ENCODE measurements at places on chromosomes 3 and 15. TPM values are rescaled to one million over a fixed set of nuclear protein-coding genes. Genes with fewer than 3 reads are reported as not detected.

GRCh38 chr3:129360171-129360611 lies 68.2 kb downstream of the EFCAB12 start:
- H3K36me3 ChIP-seq: no peaks in the 10 kb centered on the region
- H3K4me3 ChIP-seq: no peak overlapping the region
- H3K4me1 ChIP-seq: no peaks in the 10 kb centered on the region
- no peak for DNase-seq
- no peaks in the 10 kb centered on the region for H3K27me3 ChIP-seq

Gene DAZL
- not detected for total RNA-seq

DNA sequence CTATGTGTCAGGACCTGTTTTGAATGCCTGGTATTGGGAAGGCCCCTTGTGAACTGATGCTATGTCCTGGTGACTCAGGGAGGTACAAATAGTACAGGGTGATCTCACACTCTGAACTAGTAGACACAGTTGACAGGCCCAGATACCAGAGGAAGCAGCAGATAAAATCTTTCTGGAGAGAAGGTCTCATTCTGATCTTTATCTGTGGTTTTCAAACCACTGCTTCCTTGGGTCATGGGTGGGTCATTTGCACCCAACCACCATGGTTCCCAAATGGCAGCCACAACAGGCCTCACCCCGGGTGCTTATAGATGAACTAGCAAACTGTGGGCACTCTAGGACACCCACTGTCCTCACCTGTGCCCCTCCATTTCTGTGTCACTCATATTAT lies 43.4 kb downstream of the PXYLP1 start:
- no peak overlapping the region for H3K4me3 ChIP-seq
- H3K27me3 ChIP-seq: no peaks in the 10 kb centered on the region
- DNase-seq: no peak
- peaks cover 9% of the 10 kb centered on the region for H3K36me3 ChIP-seq
- H3K4me1 ChIP-seq: peaks cover 37% of the 10 kb centered on the region

GRCh38 chr3:192916371-192917027 lies 1.2 kb downstream of the MB21D2 start:
- peak overlapping the region; percentile 83 for H3K27ac ChIP-seq
- DNase-seq: no peak
- H3K4me3 ChIP-seq: peak overlapping the region; percentile 83
- H3K27me3 ChIP-seq: peaks cover 67% of the 10 kb centered on the region
- H3K4me1 ChIP-seq: peaks cover 45% of the 10 kb centered on the region

Gene FILIP1L
- 0.25 TPM for total RNA-seq

- H3K4me3 ChIP-seq: peak overlapping the region; percentile 91
- H3K36me3 ChIP-seq: peaks cover 29% of the 10 kb centered on the region
- peaks cover 31% of the 10 kb centered on the region for H3K4me1 ChIP-seq
- DNase-seq: peak; percentile 34
- no peaks in the 10 kb centered on the region for H3K27me3 ChIP-seq
- peak overlapping the region; percentile 99 for H3K27ac ChIP-seq
Measured at GRCh38 chr3:195908694-195909581, 587 bp upstream of the TNK2 start.

Gene HCN4
- total RNA-seq: not detected

DNA sequence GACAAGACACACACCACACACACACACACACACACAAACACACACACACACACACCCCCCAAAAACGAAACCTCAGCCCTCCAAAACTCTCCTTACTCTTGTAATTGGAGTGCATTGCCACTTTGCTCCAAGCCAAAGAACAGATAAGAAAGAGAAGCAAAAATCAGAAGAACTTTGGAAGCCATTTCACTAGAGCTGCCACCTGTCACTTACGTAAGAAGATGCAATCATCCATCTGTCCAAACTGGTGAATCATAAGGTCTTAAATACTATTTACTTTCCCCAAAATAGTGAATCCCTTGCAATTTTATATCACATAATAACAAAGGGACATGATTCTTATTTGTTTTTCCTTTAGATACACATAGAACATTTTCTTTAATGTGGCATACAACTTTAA lies 285.4 kb downstream of the ZBTB20 start:
- H3K27ac ChIP-seq: no peak overlapping the region
- H3K4me1 ChIP-seq: peaks cover 23% of the 10 kb centered on the region
- H3K4me3 ChIP-seq: no peak overlapping the region
- H3K36me3 ChIP-seq: no peaks in the 10 kb centered on the region

GRCh38 chr3:172707967-172708366 lies 2.9 kb downstream of the NCEH1 start:
- no peaks in the 10 kb centered on the region for H3K36me3 ChIP-seq
- no peak overlapping the region for H3K4me3 ChIP-seq
- DNase-seq: no peak
- no peak overlapping the region for H3K27ac ChIP-seq
- H3K4me1 ChIP-seq: peaks cover 29% of the 10 kb centered on the region

DNA sequence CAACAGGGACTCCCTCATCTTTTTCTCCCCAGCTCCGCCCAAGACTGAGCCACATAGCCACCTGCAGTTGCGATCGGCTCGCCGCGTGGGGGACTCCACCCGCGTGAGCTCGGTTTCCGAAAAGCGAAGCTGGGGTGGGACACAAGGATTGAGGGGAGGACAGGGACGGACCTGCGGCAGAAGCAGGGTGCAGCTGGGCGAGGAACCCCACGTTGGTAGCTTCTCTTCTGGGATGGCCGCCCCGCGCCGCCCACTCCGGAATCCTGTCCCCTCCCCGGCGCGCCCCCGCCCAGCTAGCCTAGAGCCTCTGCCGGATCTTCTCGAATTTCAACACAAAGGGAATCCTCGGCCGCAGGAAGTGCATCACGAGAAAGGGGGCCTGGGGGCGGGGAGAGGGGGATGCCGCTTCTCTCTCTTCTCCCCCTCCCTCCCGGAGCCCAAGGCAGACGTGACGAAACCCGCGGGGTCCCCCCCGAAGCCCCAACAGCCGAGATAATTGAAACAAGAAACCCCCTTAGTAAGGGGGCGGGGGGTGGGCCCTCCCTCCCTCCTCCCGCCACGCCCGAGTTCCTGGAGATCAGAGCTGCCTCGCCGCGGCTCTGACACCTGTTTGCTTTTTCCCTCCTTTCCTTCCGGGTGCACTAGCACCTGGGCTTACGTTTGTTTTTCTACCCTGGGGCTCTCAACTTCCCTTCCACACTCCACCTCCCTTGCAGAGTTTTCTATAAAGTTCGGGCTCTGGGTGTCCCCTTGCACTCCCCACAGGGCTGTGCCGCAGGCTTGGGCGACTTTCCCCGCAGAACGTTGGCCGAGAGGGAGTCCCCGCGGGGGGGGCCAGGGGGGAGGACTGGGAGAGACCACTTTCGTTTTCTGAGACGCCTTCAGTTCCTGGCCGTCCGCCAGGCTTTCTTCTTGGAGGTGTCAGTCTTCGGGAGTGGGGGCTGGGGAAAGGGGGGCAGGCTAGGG lies 1.3 kb upstream of the KCNH8 start:
- peaks cover 43% of the 10 kb centered on the region for H3K27me3 ChIP-seq
- peak overlapping the region; percentile 79 for H3K4me3 ChIP-seq
- no peaks in the 10 kb centered on the region for H3K36me3 ChIP-seq
- peak; percentile 59 for DNase-seq
- H3K27ac ChIP-seq: peak overlapping the region; percentile 82

DNA sequence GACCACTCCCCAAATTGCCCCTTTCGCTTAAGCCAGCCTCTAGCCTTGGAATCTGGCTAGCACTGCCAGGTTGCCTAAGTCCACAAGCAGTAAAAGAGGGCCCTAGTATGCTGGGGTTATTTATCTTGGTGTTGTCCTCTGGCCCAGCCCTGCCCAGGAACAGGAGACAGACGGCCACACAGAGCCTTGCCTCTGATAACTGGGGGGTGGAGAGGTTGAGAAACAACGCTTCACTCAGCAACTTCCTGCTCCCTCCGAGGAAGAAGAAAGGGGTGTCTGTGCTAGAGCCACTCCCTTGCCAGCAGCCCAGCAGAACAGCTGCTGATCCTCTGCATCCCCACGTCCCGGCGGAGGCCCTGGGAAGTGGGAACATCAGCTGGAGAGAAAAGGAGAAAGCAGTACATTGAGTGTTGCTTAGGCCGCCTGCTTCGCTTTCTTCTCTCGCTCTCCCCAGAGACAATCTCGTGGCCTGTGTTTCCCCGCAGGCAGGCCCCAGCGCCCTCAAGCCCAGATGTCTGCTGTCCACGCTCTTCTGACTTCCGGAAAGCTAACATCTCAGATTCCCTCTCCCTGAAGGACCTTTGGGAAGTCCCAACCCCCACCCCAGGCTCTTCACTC lies 22.6 kb upstream of the C3orf70 start:
- DNase-seq: no peak
- H3K4me3 ChIP-seq: no peak overlapping the region
- H3K4me1 ChIP-seq: no peaks in the 10 kb centered on the region
- H3K27ac ChIP-seq: no peak overlapping the region
- peaks cover 4% of the 10 kb centered on the region for H3K27me3 ChIP-seq

GRCh38 chr3:22377421-22377820 lies 626.4 kb upstream of the ZNF385D start:
- H3K27me3 ChIP-seq: peaks cover 8% of the 10 kb centered on the region
- no peak overlapping the region for H3K27ac ChIP-seq
- no peaks in the 10 kb centered on the region for H3K4me1 ChIP-seq
- no peak for DNase-seq

DNA sequence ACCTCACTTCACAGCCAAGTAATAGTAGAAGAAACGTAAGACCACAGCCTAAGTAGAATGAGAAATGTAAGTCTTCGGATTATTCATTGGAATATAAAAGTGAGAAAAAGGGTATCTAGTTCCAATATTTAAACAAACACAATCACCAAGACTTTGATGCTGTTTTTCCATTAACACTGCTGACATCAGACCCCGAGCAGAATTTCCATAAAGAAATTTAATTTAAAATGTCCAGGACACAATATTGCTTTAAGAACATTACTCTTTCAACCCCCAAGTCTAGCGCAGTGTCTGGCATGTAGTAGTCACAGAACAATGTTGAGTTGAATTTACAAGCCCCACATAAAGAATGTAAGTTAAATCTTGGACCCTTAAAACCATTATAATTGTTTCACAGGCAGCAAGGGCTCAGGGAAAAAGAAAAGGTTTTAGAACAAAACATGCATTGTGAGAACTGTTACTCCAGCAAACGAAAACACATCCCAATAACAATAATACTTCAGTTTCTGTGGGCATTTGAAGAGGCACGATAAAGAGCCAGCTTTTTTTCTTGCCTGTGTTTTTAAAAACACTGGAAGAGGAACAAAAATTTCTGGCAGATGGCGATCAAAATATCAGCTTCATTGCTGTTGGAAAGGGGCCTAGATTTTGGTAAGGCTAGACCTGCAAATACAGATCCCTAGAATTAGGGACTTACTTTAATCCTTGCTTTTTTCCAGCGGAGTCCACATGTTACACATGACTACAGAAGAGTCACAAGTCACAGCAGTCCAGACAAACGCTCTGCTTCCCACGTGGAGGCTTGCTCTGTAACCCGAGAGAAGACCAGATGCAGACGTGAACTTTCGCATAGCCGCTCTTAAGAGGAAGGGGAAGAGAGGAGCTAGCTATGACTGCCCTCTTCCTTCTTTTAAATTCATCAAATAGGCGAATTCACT lies 77.9 kb upstream of the IGSF10 start:
- DNase-seq: no peak
- H3K4me3 ChIP-seq: no peak overlapping the region
- no peaks in the 10 kb centered on the region for H3K4me1 ChIP-seq

GRCh38 chr3:101972430-101973162 lies 123.3 kb downstream of the NFKBIZ start:
- peaks cover 3% of the 10 kb centered on the region for H3K27me3 ChIP-seq
- H3K4me3 ChIP-seq: no peak overlapping the region
- DNase-seq: no peak
- H3K4me1 ChIP-seq: peaks cover 1% of the 10 kb centered on the region
- H3K27ac ChIP-seq: no peak overlapping the region

Gene DENND4A
- 40.2 TPM for total RNA-seq

DNA sequence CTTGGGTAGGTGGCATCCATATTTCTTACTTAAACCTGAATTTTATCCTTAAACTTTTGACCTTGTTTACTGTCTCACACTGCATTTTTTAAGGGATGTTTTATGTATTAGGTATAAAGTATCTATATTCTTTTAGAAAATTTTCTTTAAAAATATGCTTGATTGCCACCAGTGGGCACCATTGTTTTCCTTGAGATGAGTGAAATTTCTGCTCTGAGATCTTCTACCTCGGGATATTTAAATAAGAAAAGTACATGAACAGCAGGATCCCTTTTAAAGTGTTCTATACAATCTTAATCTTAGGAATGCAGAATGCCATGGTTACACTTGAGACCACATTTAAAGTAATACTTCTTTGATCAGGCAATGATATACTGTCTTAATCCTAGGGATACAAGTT lies 108.7 kb downstream of the SLMAP start:
- H3K4me1 ChIP-seq: no peaks in the 10 kb centered on the region
- H3K27ac ChIP-seq: no peak overlapping the region
- H3K27me3 ChIP-seq: no peaks in the 10 kb centered on the region
- H3K4me3 ChIP-seq: no peak overlapping the region

DNA sequence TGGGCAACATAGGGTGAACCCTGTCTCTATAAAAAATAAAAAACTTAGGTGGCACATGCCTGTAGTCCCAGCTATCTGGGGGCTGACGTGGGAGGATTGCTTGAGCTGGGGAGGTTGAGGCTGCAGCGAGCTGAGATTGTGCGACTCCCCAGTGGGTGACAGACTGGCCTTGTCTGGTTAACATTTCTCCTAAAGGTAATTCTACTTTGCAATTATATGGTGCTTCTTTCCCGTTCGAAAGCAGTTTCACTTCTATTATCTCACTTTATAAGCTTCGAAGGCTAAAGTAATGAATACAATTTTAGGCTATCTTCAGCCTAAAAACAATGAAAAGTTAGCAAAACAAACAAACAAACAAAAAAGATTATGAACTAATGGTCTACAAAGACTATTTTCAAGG lies 35.3 kb downstream of the COMMD2 start:
- H3K4me1 ChIP-seq: no peaks in the 10 kb centered on the region
- H3K4me3 ChIP-seq: no peak overlapping the region
- H3K27me3 ChIP-seq: peaks cover 5% of the 10 kb centered on the region

GRCh38 chr15:94380798-94381197 lies 149.4 kb downstream of the MCTP2 start:
- H3K4me1 ChIP-seq: no peaks in the 10 kb centered on the region
- H3K27ac ChIP-seq: no peak overlapping the region
- H3K4me3 ChIP-seq: no peak overlapping the region
- H3K27me3 ChIP-seq: no peaks in the 10 kb centered on the region

GRCh38 chr15:31455499-31455898 lies 128.9 kb downstream of the KLF13 start:
- no peak overlapping the region for H3K4me3 ChIP-seq
- no peak overlapping the region for H3K27ac ChIP-seq
- no peaks in the 10 kb centered on the region for H3K27me3 ChIP-seq
- H3K36me3 ChIP-seq: peaks cover 5% of the 10 kb centered on the region
- DNase-seq: no peak
- peaks cover 18% of the 10 kb centered on the region for H3K4me1 ChIP-seq

GRCh38 chr3:170632780-170633179 lies 46.9 kb upstream of the SLC7A14 start:
- H3K4me1 ChIP-seq: no peaks in the 10 kb centered on the region
- H3K27ac ChIP-seq: no peak overlapping the region
- H3K36me3 ChIP-seq: no peaks in the 10 kb centered on the region
- peaks cover 16% of the 10 kb centered on the region for H3K27me3 ChIP-seq

Gene MUC13
- not detected for total RNA-seq

Gene CFAP20DC
- 2.0 TPM for total RNA-seq
